ENCODE measurements at places on chromosomes 11 and 22.

- no peak for DNase-seq
These were observed 82.2 kb upstream of the PITPNB start for GRCh38 chr22:28001171-28001835.

- DNase-seq: no peak
These were observed 20.7 kb downstream of the DRD2 start for GRCh38 chr11:113454455-113454854.

DNA sequence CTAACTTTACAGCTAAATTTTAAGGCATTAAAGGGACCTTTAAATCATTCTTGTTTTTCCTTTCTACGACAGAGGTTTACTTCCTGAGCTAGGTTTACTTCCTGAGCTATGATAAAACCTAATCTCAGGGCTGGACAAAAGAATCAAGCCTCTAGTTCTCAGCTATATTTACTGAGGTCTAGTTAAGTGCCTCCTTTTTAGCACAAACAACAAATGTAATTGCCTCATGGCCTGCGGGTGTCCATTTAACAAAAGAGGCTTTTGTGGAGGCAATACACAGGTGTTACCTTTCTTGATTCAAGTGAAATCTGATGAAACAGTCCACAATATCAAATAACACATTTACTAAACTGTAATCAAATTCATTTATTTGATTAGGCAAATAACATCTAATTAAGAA lies 67.3 kb downstream of the IMMP1L start:
- DNase-seq: no peak

- DNase-seq: peak; percentile 96
These were observed 15.8 kb downstream of the LINC01488 start for GRCh38 chr11:69497221-69497787.

- no peak for DNase-seq
These were observed 17.3 kb downstream of the RPL27A start for GRCh38 chr11:8699903-8700302.

- no peak for DNase-seq
These were observed 42.0 kb downstream of the RSF1 start for GRCh38 chr11:77778549-77778948.

DNA sequence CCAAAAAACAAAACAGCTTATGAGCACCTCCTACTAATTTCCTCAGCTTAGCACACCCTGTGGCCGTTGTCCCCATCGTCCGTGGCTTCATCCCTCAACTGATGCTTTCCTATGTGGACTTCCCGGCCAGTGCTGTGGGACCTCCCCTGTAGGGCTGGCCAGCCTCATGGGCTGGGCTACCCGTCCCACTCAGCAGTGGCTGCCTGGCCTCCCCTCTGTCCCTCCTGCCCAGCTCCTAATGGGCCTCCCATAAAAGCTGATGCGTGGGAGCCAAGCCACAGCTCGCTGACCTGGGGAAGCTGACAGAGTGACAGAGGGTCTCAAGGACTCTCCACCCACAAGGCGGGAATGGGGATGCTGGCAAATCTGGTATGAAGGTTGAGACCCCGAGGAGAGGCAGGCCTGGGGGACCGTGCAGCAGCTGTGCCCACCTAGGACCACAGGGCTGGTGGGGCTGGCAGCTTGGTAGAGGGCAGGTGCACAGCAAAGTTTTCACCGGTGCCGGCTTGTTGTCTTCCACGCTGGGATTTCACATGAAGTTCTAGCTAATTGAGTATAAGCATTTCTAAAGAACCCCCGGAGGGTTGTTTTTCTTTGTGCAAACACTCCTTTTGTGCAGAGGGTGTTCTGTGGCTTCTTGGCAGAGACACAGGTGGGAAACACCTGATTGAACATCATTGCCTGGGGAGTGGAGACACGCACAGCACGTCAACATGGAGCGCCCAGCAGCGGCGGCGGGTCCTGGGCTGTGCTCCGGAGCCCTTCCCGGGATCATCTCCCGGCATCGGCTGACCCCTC lies 23.2 kb downstream of the TBX1 start:
- no peak for DNase-seq

DNA sequence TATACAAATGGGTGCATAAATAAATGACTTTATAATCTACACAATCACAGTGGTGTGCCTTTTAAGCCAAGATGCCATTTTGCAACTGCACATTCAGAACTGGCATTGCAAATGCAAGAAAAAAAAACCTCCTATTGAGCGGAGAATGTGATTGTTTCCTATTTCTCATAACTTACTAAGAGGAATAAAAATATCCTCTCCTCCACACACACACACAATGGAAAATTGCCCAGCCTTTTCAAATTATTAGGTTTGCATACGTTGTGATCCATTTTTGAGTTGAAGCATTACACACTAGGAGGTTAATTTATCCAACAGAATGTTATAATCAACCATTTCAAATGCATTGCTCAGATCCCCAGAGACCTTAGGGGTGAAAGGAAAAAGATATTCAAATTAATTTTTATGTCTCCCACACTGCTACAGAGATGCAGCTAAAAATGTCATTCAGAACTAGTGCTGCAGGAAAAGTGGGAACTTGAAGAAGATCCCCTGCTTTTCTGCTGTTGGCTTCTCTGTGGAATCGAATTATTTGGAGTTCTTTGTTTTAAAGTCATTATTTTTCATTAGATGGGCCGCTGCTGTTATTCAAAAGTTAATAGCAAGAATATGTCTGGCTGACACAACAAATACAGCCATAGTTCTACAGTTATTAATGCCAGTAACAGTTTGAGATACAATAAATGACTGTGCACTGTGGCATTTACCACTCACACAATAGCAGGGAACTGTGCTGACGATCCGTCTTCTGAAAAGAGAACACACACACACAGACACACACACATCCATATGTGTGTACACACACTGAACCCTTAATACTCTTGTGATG lies 299.9 kb upstream of the ANO5 start:
- DNase-seq: no peak

DNA sequence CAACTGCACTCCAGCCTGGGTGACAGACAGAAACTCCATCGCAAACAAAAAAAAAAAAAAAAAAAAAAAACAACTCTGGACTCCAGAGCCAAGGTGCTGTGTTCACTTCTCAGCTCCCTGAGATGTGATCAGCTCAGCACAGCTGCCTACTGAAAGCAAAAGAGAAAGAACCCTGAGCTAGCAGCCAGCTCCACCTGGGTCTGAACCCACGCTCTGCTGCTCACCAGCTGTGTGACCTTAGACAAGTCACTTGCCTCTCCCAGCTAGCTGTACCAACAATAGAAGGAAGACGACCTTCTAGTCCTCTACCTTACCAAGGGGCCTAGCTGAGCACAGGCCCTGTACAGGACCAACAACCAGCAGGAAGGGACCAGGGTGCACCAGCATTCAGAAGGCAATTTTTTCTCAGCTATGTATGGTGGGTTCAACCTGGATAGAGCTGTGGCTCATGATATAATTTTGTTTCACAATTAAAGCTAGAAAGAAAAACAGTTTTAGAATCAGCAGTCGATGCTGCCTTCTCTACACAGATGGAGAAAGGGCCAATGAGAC lies 3.8 kb downstream of the DGCR2 start:
- no peak for DNase-seq

DNA sequence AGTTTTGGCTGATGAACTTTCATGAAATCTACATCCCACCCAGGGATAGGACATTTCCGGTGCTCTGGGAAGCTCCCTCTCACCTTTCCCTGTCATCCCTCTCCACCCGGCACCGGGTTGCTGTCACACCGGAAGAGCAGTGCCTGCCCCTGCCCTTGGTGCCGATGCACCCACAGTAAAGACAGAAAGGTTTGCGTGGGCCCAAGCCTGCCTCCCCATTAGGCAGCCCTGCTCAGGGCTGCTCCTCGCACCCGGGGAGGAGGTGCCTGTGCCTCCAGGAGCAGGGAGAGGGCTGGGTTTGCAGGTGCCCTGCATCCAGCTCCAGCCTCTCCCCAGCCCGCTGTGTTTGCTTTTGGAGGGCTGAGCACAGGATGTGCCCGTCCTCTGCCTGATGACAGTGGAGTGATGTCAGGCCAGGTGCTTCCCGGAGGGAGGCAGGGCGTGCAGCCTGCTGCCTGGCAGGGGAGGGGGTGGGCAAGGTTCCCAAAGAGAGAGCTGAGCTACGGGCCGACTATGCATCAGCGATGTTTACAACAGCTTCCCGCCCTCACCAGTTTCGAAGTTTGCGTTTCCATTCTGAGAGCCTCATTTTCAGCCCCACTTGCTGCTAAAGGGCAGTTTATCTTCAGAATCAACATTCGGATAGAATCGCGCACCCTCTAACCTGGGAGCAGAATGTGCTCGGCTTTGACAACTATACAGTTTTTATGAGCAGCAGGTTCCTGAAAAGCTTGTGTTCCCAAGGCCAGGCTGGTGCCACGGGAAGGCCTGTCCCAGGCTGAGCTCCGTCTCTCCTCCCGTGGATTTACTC lies 83.2 kb upstream of the CLDN5 start:
- no peak for DNase-seq

DNA sequence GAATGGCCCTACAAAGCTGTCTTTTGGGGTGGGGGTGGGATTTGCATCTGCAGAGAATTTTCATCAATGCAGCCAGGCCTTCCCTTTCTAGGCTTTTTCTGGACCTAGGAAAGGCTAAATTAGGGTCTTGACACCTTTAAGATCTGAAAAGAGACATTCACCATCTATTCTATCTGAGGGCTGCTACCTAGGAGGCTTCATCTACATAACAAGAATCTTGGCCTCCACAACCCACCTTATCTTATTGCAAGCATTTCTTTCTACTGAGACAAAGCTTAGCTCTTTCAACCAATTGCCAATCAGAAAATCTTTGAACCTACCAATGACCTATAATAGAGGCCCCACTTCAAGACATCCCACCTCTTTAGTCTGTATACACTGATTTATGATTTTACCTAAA lies 20.7 kb upstream of the INCENP start:
- DNase-seq: no peak

DNA sequence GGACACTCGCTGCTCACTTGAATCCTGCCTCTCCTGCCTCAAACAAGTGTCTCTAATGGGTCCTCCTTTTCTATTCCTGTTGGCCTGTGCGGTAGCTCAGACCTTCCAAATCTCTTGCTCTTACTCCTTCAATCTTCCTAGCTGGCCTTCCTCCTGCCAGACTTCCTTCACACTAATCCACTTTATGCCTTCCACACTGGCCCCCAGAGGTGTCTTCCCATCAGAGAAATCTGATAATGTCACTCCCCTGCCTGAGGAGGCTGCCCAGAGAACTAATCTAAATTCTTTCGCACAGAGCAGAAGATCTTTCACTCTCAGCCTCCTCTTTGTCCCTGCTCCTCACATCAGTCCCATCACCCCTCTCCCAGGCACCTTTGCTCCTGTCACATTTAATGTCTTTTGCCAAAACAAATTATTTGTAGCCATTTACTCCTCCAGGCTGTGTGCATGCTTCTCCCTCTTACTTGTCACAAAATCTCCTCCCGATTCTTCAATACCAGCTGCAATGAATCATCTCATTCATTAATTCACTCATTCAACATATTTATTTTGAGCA lies 175.7 kb downstream of the MAML2 start:
- no peak for DNase-seq

- DNase-seq: no peak
These were observed 29.5 kb upstream of the BID start for GRCh38 chr22:17803609-17804270.

- no peak for DNase-seq
These were observed 13.4 kb upstream of the KCNJ11 start for GRCh38 chr11:17401841-17402240.

DNA sequence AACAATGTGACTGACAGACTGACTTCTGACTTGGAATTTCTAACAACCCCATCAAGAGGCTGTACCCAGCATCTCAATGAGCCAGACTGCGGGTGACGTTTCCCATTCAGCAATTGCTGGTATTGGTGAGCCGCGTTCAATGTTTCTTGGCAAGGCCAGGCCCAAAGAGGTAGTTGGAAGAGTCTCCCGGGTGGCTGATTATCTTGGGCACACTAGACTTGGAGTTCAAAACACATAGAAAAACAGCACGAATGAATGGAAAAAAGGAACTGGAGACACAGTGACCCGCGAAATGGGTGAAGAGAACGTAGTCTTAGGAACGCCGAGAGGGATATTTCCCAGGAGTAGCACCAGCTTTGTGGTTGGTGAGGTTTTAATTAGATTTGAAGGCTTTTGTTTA lies 115.7 kb downstream of the RPS6KA4 start:
- DNase-seq: no peak

DNA sequence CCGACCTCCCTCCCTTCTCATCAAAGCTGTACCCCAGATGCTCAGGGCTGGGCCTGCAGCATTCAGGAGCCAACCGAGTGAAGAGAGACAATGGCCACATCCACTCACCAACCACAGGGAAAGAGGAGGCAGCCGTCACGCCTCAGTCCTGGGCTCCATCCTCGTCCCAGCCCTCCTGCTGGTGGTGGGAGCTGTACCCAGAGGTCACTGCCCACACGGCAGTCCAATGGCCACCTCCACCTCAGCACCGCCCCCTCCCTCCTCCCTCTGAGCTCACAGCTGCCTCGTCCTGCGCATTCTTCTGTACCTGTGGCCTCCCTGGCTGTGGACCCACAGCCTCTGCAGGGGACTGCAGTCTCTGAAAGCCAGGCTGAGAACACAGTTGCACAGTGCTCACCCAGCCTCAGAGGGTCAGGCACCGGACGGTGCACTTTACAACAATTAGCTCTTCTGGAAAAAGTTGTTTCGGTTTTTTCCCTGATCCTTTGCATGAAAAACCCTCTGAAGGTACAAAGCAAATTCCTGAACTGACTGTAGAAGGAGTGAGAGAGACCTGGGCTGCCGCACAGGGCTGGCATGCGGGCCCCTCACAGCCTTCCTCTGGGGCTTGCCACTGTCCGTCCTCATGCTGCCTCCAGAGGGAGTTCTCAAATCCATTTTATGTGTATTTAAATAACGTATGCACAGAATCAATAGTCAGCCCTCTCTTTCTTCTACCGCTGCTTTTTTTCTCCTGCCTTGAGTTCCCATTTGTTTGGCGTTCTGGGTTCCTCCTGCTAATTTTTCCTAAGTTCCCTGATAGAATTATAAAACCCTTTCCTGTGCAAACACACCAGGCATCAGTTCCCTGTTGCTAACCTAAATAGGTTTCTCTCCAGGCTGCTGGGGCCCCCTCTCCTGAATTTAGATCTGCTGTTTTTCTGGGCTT lies 52.7 kb downstream of the PHF21B start:
- DNase-seq: no peak

GRCh38 chr11:23789938-23790371 lies 706.9 kb upstream of the LUZP2 start:
- peak; percentile 55 for DNase-seq

DNA sequence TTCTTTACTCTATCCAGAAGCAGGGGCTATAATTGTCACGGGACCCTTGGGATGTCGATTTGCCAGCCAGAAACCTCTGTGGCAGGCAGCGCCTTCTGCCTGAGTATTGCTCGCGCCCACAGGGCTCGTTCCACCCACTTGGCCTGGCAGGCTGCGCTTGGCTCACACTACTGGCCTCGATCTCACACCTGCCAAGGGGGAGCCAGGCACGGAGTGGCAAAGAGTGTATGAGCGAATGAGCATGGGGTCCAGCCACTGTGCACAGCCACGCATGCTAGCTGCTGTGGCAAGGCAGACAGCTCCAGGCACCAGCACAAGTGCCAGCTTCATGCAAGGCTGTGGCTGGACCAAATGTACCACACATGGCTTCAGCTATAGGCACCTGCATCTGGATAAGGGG lies 599.8 kb downstream of the DLG2 start:
- no peak for DNase-seq

- no peak for DNase-seq
These were observed at the start of gene CD6 for GRCh38 chr11:60971520-60971919. TSS of gene CD6 (plus strand) at chr11:60971680. CDS start at chr11:60971866, 186 bp downstream.

GRCh38 chr22:43407591-43407990 lies 4.2 kb upstream of the MPPED1 start:
- no peak for DNase-seq
